Muscle of leg (tissue), 16 donors: ENCODE measurements at places on chromosomes 16 and 17. TPM values are rescaled to one million over a fixed set of nuclear protein-coding genes. Genes with fewer than 3 reads are reported as not detected.
A peak's percentile ranks its signal among the peaks of the same experiment; 100 is the strongest.

The MYH8 gene
- 397 TPM for polyA plus RNA-seq

The TEX14 gene
- polyA plus RNA-seq, result 3.7 TPM

GRCh38 chr16:69405757-69406156 is 18.7 kb upstream of the CYB5B start:
- DNase-seq, result no peak
- no peak overlapping the region for H3K4me3 ChIP-seq
- peaks cover 10% of the 10 kb centered on the region for H3K4me1 ChIP-seq
- H3K27ac ChIP-seq, result no peak overlapping the region
- H3K27me3 ChIP-seq, result no peaks in the 10 kb centered on the region
- H3K36me3 ChIP-seq, result no peaks in the 10 kb centered on the region

GRCh38 chr17:50130559-50131305 is 772 bp upstream of the SAMD14 start:
- H3K27ac ChIP-seq, result no peak overlapping the region
- H3K36me3 ChIP-seq, result peaks cover 16% of the 10 kb centered on the region
- DNase-seq, result no peak
- H3K27me3 ChIP-seq, result peaks cover 39% of the 10 kb centered on the region
- peak overlapping the region; percentile 37 for H3K4me3 ChIP-seq
- peaks cover 30% of the 10 kb centered on the region for H3K4me1 ChIP-seq

DNA sequence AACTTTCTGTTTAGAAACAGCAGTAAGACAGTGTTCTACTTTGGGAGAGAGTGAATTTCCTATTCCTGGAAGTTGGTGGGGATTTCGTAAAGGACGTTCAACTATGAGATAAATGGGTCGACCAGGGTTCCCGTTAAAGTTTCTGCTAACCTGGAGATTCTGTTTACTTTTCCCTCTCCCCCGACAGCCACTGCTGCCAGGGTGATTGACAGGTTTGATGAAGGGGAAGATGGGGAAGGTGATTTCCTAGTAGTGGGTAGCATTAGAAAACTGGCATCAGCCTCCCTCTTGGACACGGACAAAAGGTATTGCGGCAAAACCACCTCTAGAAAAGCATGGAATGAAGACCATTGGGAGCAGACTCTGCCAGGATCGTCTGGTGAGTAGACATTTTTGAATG is 1.3 kb downstream of the AATF start:
- peaks cover 32% of the 10 kb centered on the region for H3K27me3 ChIP-seq
- H3K36me3 ChIP-seq, result peaks cover 31% of the 10 kb centered on the region

The NOMO2 gene
- 71.2 TPM for polyA plus RNA-seq

- no peak overlapping the region for H3K27ac ChIP-seq
- no peaks in the 10 kb centered on the region for H3K36me3 ChIP-seq
- H3K27me3 ChIP-seq, result peaks cover 15% of the 10 kb centered on the region
- H3K4me1 ChIP-seq, result peaks cover 30% of the 10 kb centered on the region
Measured at GRCh38 chr17:79441356-79442160, 169.3 kb downstream of the RBFOX3 start.

DNA sequence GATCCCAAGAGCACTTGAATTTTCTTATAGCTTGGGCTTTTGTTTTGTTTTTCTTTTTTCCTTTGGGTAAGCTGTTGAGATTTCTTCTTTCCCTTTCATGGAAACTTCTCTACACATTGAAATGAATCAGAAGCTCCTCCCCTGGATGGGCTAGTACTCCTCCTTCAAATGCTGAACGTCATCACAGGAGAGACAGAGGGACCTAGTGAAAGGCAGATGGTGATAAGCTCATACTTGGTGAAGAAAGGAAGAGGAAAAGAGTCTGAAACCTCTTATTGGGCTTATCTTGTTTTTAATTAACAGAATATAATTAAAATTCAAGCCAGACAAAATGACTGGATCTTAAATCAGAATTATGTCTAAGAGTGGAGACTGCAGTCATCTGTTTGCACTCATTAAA is 147.3 kb downstream of the SNX11 start:
- no peak overlapping the region for H3K27ac ChIP-seq
- H3K27me3 ChIP-seq, result peaks cover 2% of the 10 kb centered on the region
- no peaks in the 10 kb centered on the region for H3K4me1 ChIP-seq
- no peaks in the 10 kb centered on the region for H3K36me3 ChIP-seq
- H3K4me3 ChIP-seq, result no peak overlapping the region

The SYT17 gene
- 4.6 TPM for polyA plus RNA-seq

The CD300A gene
- polyA plus RNA-seq, result 2.4 TPM

GRCh38 chr17:5711344-5711743 is 127.0 kb upstream of the NLRP1 start:
- no peak for DNase-seq
- H3K27me3 ChIP-seq, result peaks cover 12% of the 10 kb centered on the region
- H3K4me1 ChIP-seq, result peaks cover 5% of the 10 kb centered on the region
- H3K27ac ChIP-seq, result no peak overlapping the region
- no peak overlapping the region for H3K4me3 ChIP-seq

The THUMPD1 gene
- polyA plus RNA-seq, result 31.0 TPM

GRCh38 chr16:54281535-54282201 is 4.9 kb downstream of the IRX3 start:
- no peak for DNase-seq
- peaks cover 59% of the 10 kb centered on the region for H3K27me3 ChIP-seq
- no peak overlapping the region for H3K4me3 ChIP-seq
- no peak overlapping the region for H3K27ac ChIP-seq

The RNF43 gene
- 0.06 TPM for polyA plus RNA-seq

- H3K27ac ChIP-seq, result no peak overlapping the region
- H3K36me3 ChIP-seq, result no peaks in the 10 kb centered on the region
- DNase-seq, result no peak
- H3K27me3 ChIP-seq, result peaks cover 2% of the 10 kb centered on the region
Measured at GRCh38 chr17:44826123-44826790, 3.8 kb downstream of the GJC1 start.

DNA sequence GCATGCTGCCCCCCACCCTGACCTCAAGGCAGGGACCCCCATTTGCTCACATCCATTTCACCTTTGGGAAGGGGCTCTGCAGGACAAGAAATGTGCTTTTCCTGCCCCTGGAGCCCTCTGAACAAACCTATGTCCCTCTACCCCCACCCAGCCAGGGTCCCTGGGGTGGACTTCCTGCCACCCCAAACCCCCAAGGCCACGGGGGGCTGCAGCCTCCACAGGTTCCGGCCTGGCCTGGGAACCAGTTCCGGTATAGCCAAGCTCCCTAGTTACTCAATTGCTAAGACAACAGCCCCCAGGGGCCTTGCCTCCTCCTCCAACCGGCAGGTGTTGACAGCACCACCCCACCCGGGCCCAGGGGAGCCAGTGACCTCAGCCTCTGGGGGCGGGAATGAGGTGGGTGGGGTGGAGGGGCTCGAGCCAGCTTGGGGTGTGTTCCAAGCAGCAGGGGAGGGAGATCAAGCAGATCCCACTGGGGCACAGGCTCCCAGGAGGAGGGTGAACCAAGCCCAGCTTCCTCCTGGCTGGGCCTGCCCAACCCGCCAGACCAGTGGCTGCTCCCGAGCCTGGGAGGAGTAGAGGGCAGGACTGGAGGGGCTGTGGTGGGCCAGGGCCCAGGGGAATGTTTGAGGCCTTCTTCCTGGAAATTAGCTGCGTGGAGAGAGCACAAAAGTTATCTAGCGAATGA is 6.6 kb downstream of the PNMT start:
- H3K4me3 ChIP-seq, result no peak overlapping the region
- DNase-seq, result no peak
- peak overlapping the region; percentile 67 for H3K27ac ChIP-seq
- peaks cover 19% of the 10 kb centered on the region for H3K27me3 ChIP-seq
- H3K4me1 ChIP-seq, result peaks cover 69% of the 10 kb centered on the region

The RASL10B gene
- 4.1 TPM for polyA plus RNA-seq

The SPATA32 gene
- polyA plus RNA-seq, result not detected

DNA sequence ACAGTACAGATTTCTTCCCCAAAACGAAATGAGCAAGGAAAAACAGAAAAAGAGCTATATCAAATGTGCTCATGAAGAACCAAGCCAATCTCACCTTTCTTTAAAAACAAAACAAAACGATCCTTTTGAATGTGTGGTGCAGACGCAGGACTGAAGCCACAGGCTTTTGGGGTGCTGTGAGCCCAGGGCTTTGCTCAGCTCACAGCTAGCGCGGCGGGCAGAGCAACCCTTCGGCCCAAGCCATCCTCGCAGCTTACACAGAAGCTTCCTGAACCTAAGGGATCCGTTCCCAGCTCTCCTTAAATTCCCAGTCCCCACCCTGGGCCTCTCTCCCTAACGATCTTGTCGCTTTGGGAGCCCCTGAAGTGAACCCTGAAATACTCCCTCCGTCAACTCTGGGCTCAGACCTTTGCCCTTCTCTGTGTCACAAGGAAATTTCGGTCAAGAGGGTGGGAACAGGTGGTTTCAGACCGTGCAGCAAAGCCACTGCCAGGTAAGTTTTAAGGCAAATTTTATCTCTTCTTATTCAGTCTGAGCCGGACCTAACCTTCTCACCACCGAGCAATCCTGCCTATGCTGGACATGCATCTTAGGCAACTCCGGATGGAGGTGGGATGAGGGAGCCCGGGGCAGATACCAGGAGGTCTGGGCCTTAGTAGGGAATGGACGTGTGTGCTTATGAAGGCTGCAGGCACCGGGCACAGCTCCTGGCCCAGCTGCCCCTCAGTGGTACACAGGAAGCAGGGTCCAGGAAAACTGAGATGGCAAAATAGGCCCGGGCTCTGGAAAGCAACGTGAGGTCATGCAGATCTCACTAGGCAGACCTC is 52.0 kb downstream of the COTL1 start:
- no peak overlapping the region for H3K27ac ChIP-seq
- no peaks in the 10 kb centered on the region for H3K36me3 ChIP-seq
- no peak overlapping the region for H3K4me3 ChIP-seq
- H3K4me1 ChIP-seq, result peaks cover 17% of the 10 kb centered on the region
- no peak for DNase-seq
- H3K27me3 ChIP-seq, result peaks cover 4% of the 10 kb centered on the region

GRCh38 chr16:15798671-15799070 is 58.2 kb downstream of the MYH11 start:
- peaks cover 2% of the 10 kb centered on the region for H3K27me3 ChIP-seq
- peaks cover 6% of the 10 kb centered on the region for H3K4me1 ChIP-seq
- no peak overlapping the region for H3K27ac ChIP-seq
- no peaks in the 10 kb centered on the region for H3K36me3 ChIP-seq
- DNase-seq, result no peak

The TM4SF5 gene
- polyA plus RNA-seq, result not detected

GRCh38 chr16:17105239-17105797 is 365.4 kb downstream of the XYLT1 start:
- peaks cover 4% of the 10 kb centered on the region for H3K4me1 ChIP-seq
- no peak overlapping the region for H3K27ac ChIP-seq
- no peaks in the 10 kb centered on the region for H3K27me3 ChIP-seq
- H3K4me3 ChIP-seq, result no peak overlapping the region
- peaks cover 4% of the 10 kb centered on the region for H3K36me3 ChIP-seq
